ENCODE measurements at places on chromosomes 7 and 10.
A peak's percentile ranks its signal among the peaks of the same experiment; 100 is the strongest.

- peak; percentile 86 for DNase-seq
These were observed 7.3 kb downstream of the MAFK start for GRCh38 chr7:1537535-1538412.

DNA sequence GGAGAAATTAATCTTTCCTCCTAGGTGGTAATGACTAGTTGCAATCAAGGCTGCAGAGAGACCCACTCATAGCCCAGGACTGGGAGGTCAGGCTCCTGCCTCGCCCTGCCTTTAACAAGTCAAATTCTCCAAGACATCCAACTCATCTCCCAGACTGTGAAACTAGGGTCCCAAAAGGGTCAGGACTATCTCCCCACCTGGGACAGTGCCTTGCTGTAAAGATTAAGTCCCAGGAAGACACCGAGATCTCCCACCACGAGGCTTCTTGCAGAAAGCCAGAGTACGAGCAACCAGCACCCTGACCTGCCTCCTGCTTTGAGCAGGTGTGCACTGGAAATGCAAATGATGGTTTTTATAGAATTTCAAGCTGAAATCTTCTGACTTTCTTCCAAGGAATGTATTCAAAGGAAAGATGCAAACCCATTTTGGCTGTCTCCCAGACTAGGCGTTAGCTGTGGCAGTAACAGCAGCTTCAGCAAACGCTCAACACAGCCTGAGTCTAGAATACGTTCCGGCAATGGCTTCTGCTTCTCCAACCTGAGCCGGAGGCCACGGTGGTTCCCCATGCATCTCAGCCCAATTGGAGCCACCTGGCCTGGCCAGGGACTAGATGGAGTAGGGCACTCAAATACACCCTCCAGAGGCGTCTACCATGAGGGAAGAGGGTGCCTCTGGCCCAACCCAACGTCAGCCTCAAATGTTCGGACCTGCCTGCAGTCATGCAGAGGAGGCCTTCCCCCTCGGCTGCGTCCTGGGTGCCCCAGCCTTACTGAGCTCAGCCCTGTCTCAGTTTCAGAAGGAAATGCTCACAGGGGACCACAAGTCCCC lies 170.4 kb downstream of the PRKAG2 start:
- DNase-seq = no peak

- no peak for DNase-seq
These were observed 82.7 kb downstream of the CPXM2 start for GRCh38 chr10:123808906-123809305.

- DNase-seq = no peak
These were observed 28.2 kb downstream of the C10orf105 start for GRCh38 chr10:71691405-71691804.

GRCh38 chr10:132612571-132613504 lies 75.3 kb downstream of the INPP5A start:
- no peak for DNase-seq

DNA sequence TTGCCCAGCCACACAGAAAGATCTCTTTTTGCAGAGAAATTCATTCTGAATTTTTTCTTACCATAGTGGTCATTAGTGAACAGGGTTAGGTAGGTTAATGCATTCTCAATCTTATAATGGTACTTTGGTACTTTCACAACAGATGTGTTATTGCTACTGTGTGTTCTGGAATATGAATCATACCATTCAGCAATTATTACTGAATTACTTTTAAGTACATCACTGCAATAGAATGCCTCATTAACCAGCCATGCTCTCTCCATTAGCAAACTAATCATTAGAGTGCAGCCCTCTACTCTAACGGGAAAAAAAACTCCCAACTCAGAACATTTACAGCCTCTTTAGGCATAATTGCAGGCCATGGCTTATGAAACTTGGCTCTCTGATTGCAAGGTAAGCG lies 102.1 kb downstream of the DOCK4 start:
- DNase-seq = no peak

GRCh38 chr7:106626376-106627164 lies 34.4 kb downstream of the CCDC71L start:
- DNase-seq = no peak

GRCh38 chr10:102656791-102657371 lies 12.6 kb downstream of the TRIM8 start:
- DNase-seq = no peak

DNA sequence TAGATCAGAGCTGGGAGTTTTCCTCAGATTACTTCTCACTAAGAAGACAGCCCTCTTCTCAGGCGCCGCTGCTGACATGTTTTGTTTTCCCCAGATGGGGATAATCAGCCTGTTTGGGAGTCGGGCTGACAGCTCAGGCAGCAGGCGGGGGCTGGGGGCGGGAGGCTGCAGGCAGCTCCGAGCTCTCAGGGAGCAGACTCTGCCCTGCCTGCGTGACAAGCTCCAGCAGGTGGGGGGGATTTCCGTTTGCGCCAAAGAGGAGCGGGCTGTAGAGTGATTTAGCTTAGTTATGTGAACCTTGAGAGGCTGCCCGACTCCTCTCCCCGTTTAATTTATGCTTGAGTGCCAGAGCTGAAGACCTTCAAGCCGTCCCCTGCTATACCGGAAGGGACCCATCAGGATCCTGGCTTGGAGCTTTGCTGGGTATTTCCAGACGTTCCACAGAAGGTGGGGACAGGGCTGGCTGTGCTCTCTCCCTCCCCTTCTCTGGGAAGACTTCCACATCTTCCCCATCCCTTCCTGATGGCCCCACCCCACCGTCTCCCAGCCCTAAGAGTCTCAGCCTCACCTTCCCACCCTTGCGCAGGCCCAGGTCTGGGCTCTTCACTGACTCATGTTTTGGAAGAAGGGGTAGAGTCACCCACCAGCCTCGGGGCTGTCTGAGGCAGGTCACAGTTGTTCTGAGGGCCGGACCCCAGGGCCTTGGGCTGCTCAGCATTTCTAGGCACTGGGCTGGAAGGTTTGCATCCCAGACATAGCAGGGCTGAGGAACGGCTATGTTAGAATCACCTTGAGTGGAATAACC lies 24.7 kb upstream of the ADCYAP1R1 start:
- no peak for DNase-seq

DNA sequence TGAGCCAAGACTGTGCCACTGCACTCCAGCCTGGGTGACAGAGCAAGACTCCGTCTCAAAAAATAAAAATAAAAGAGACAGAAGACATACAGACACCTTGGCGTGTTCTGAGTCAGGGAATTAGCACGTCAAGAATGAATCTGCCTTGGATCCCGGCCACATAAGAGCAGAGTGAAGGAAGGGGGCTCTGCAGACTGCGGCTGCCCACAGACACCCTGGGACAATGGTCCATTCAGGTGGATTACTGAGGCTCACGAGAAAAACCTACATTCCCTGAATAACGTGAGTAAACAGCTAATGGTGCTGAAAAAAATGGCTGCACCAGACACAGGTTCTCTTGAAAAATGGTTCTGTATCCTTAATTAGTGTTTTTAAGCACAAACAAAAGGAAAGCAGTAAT lies 100.1 kb upstream of the FGFR2 start:
- no peak for DNase-seq

- peak; percentile 56 for DNase-seq
These were observed 10.3 kb downstream of the TYW1 start for GRCh38 chr7:67006965-67007364.

- no peak for DNase-seq
These were observed 110.1 kb downstream of the JMJD1C start for GRCh38 chr10:63355682-63356081.

DNA sequence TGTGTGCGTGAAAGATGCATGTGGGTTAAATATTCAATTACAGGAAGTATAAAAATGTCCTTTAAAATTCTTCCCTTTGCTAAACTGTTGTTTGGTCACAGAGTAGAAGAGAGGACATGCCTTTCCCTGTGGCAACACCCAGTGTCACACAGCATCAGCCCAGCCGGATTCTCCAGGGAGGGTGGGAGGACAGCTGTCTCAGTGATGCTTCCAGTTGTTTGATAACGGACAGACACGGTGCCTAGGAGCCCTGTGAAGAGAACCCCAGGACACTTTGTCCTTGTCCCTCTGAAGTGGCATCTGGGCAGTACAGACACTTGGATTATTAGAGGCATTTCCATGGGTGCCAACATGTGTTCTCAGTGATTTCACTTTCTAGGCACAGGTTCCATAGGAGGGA lies 306.6 kb upstream of the LRGUK start:
- no peak for DNase-seq

DNA sequence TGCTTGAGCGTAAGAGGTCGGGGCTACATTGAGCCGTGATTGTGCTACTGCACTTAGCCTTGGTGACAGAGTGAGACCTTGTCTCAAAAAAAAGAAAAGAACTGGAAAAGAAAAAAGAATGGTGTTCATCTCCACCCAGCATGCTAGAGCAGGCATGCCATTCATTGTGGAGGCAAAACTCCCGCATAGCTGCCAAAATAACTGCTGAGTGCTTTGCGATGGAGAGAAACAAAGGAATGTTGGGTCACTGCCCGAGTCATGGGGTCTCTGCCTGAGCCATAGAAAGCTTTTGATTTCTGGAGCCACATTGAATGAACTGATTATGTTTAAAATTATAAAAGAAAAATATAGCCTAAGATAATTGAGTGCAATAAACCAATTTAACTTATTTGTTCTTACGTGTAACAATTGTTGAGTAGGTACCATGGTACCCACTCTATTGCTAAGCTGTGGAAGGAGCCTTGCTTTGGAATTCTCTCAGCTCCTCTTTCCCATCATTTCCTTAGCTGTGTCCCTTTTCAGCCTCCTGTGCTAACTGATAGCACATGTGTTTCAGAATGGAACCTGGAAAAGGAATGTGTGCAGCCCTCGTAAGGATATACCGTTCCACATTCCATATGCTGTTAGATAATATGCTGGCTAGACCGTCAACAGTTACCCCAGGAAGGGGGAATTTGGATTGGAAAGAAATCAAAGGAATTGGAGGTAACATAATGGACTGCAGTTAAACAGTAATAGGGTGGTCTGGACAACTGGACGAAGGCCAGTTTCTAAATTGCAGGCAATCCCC lies 99.0 kb downstream of the KIAA1217 start:
- no peak for DNase-seq

DNA sequence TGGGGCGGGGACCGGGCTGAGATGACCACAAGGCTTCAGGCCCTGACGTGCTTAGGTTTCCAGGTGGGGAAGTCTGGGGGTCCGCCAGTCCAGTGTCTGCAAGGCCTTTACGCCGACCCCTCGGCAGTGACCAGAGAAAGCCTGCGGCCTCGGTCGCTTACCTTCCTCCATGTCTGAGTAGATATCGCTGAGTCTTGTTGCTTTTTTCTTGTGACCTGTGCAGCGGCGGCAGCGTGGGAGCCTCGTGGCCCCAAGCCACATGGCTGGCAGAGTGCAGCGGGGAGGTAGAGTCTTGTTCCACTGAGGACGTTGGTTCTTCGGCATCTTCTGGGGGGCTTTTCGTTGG lies 329 bp downstream of the NOLC1 start:
- peak; percentile 52 for DNase-seq

- peak; percentile 35 for DNase-seq
These were observed 878 bp downstream of the GLRX3 start for GRCh38 chr10:130137090-130137448.

GRCh38 chr7:71131256-71132126 lies 453 bp upstream of the GALNT17 start:
- DNase-seq = no peak

- DNase-seq = no peak
These were observed 275.5 kb downstream of the ELFN1 start for GRCh38 chr7:1945558-1945957.

DNA sequence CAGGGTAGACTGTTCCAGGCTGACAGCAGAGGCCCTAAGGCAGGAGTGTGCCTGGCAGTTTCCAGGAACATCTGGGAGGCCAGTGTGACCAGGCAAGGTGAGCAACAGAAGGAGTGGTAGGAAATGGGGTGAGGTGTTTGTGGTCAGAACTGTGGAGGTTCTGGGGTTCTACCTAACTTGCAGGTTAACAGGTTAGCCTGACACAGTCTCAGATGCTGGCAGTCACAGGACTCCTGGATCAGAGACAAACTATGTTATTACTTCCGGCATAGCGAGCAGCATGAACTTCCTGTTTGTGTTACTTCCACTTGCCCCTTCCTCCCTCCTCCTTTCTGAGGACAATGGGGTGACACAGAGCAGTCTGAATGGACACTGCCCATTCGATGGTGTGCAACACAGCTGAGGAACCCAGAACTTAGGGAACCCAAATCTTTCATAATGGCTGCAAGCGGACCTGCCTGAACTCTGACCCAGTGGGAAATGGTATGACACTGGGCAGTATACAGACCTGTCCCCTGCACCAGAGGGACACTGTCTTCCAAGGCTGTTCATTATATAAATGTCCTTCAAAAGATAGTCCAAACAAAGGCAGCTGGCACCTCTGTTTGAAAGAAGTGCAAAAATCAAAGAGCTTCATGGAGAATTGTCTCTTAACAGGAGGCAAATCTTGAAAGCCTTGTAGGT lies 3.9 kb upstream of the SAR1A start:
- DNase-seq = no peak

GRCh38 chr10:6069081-6069931 lies 7.1 kb upstream of the IL2RA start:
- no peak for DNase-seq

GRCh38 chr10:5895804-5896203 lies 5.8 kb downstream of the FBH1 start:
- peak; percentile 20 for DNase-seq

DNA sequence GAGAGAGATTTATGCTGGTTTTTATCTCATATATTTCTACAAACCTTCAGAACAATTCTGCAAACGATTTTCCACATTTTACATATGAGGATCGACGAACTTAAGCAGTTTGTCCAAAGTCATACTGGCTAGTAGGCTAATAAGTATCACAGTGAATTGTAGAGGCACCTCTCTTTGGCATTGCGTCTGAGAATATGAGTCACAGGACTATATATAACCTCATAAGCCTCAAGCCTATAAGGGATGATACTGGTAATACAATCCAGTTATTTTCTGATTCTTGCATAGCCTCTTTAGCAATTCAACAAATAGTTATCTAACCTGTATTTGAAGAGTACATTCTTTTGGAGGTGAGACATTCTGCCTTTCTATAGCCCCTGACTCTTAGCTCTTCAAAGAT lies 129.8 kb downstream of the GPR158 start:
- no peak for DNase-seq

DNA sequence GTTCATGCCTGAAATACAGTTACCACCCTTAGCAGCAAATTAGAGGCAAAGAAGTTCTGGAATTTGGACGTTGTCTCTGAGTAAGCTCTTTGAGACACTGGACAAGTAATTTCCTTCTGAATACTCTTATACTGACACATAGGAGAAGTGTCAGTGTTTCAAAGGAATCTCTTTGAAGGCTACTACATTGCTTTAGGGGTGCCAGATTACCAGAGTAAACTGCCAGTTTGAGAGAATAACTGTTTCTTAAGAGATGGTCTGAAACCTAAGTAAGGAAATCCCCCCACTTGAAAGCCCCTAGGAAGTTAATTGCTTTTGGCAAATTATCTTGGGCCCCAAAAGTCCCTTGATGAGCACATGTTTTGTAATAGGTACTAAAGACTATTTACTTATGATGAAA lies 3.4 kb downstream of the FAS start:
- no peak for DNase-seq

- DNase-seq = no peak
These were observed 64.7 kb upstream of the TNRC18 start for GRCh38 chr7:5488286-5488878.

All from hematopoietic multipotent progenitor cell treated with erythropoietin and hydrocortisone succinate and interleukin-3 and kit ligand, for 8 days (in vitro differentiated cells).